ENCODE measurements at places on chromosomes 16 and 17. TPM values are rescaled to one million over a fixed set of nuclear protein-coding genes. Genes with fewer than 3 reads are reported as not detected.

GRCh38 chr16:17412221-17412620 is 58.5 kb downstream of the XYLT1 start:
- H3K4me3 ChIP-seq: no peak overlapping the region
- H3K27ac ChIP-seq: no peak overlapping the region
- DNase-seq: no peak
- peaks cover 15% of the 10 kb centered on the region for H3K36me3 ChIP-seq

DNA sequence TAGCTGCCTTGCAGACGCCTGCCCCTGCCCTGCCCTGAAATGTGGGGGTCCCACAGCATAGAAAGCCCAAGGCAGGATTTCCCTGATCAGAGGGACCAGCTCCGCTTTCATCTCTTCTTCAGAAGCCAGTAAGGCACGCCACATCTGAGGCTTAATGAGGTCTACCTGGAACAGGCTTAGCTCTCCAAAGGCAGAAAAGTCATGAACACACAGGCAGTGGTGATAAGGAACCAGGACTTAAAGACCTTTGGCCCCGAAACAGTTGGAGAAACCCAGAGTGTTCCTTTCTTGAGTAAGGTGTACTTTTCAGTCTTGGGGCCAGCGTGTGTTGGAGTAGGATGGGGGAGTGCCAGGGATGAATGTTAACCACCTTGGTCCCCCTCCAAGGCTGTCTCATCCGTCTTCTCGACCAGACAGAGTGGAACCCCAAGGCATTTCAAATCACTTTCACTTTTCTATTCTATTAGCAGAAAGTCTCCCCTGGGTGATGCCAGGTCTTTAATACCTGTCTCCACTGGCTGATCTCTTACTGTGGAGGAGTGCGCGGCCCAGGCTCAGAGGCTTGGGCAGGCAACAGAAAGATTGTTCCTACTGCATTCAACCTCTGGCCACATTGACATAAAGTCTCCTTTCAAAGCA is 43.9 kb downstream of the TMEM186 start:
- no peak overlapping the region for H3K4me3 ChIP-seq
- no peak for DNase-seq
- no peaks in the 10 kb centered on the region for H3K27me3 ChIP-seq
- H3K4me1 ChIP-seq: no peaks in the 10 kb centered on the region
- no peak overlapping the region for H3K27ac ChIP-seq

Gene SCARF1
- total RNA-seq: 3.2 TPM

Gene DBNDD1
- not detected for total RNA-seq

- no peaks in the 10 kb centered on the region for H3K36me3 ChIP-seq
- no peak overlapping the region for H3K4me3 ChIP-seq
- H3K27ac ChIP-seq: no peak overlapping the region
- DNase-seq: no peak
Observed at GRCh38 chr16:14371778-14372431, 258.2 kb downstream of the PARN start.

Gene KRTAP1-5
- total RNA-seq: not detected
